ENCODE measurements at places on chromosomes 6 and 20.

DNA sequence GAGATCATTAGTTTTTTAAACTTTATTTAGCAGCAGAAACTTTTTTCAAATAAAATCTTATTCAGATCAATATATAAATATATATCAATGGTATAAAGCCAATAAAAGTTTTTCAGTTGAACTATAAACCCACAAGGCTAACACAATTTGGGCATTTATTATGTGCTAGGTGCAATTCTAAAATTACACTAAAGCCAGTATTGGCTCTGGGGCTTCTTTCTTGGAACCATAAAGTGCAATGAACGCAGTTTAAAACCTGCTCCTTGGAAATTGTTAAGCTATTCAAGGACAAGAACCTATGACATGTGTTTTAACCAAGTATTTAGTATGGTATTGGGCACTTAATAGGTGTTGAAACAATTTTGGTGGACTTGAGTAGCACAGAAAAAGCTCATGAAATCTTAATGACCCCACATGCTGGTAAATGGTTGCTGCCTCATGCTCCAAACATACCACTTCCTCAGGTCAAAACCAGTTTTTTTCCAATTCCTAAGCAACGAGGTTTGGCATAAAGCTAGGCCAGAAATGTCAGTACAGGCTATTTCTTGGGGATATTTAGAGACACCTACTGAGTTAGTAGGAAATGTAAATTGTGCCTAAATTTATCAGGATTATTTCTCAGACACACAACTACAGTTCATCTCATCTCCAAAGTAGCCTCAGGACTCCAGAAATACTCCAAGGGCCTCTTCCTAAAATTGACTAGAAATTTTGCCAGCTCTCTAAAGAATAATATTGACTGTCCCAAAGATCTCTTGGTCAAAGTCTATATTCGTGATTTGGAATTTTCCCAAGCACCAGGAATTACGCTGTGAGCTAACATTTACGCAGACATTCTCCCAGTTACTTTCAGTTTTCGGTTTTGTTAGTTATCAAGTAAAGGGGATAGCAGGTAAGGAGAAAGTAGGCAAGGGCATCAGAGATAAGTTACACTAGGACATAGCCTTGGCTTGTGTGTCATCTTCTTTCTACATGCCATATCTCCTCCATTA, 90.9 kb upstream of the LGSN start:
- DNase-seq = no peak

GRCh38 chr6:108610270-108610839, 49.6 kb downstream of the FOXO3 start:
- no peak for DNase-seq

GRCh38 chr20:33351696-33352095, 49.6 kb downstream of the CDK5RAP1 start:
- DNase-seq = no peak

DNA sequence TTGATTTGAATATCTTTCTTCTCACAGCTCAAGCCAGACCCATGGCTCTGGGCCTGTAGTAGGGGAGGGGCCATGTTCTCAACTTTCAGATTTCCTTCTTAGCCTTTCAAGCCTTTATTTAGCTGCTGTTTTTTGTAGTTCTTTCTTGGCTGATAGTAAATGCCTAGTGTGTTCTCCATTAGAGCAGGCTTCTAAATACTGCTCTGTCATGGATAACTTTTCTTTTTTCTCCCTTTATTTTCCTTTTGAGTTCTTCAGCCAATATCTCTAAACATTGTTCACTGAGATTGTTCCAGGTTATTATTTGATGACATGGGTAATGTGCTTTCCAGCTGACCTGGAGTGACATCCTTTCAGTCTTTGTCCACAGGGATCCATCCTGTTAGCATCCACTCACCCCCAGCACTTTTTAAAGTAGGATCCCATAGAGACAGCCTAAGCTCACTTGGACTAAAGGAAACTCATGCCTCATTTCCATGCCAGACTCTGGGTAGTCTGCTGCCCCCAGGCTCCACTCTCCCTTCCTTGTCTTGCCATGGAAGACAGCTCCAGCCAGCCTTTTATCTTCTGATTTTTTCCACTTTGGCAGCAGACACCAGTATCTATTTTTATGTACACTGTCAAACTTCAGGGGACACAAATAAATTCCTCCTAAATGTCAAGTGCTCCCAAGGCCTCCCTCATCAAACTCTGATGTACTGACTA, 645.6 kb downstream of the RNF144B start:
- DNase-seq = no peak

DNA sequence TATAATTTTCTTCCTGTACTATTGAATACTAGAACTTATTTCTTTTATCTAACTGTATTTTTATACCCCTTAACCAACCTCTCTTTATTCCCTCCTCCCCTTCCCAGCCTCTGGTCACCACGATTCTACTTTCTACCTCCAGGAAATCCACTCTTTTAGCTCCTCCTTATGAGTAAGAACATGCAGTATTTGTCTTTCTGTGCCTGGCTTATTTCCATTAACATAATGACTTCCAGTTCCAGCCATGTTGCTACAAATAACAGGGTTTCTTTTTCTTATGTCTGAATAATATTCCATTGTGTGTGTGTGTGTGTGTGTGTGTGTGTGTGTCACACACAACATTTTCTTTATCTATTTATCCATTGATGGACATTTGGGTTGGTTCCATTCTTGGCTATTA, 152.3 kb upstream of the OLIG3 start:
- no peak for DNase-seq
